Neural progenitor cell (in vitro differentiated cells): ENCODE measurements at places on chromosomes 4 and X.

DNA sequence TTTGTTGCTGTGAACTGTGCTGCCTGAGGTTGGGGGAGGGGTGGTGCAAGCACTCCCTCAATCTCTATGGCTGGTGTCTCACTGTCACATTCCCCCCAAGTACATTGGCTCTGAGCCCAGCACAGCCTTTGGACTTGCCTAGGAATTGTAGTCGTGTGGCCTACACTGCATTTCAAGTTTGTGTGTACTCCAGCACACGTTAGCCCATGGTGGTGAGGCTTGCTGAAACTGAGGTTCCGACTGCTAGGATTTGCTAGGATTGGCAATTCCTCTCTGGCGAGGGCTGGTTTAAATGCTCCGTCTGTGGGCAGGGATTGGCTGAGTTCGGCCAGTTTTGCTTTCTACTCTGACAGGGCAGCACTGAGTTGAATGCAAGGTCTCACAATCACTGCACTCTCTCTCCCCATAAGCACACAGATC is 121.7 kb upstream of the CXXC4 start:
- DNase-seq = no peak

DNA sequence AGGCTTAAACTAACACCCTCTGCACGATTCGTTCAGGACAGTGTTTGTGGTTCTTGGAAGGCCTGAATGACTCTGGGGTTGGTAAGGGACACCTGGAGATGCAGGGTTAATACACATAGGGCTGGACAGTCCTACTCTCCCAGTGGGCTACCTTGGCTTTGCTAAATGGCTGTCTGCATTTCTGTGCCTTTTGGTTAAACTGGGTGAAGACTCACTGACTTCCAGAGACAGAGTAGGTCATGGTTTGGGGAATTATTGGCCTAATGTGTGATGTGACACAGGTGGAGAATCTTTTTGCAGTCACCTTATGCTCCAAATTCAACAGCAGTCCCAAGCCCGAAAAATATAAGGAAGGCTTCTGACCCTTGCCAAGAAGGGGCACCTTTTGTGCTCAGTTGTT is 10.5 kb downstream of the POU4F2 start:
- DNase-seq = no peak

DNA sequence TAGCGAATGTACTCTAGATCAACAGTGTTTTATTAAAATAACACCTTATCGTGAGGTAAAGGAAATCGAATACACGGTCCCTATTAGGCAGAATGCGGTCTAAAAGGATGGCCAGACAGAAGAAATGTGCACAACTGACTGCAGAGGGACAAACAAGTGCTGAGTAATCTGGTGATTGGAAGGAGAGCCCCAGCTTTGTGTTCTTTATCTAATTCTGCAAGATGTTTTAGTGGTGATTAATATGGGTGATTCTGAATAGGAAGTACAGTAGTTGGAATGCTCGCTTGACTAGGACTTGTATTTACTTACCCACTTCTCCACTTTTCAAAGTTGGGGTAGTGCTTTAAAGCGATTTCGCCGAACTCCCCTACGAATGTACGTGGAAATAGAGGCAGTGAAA is 1.2 kb downstream of the WDR44 start:
- DNase-seq = peak; percentile 19

GRCh38 chr4:176123710-176124407 is 58.2 kb downstream of the WDR17 start:
- DNase-seq = peak; percentile 72

DNA sequence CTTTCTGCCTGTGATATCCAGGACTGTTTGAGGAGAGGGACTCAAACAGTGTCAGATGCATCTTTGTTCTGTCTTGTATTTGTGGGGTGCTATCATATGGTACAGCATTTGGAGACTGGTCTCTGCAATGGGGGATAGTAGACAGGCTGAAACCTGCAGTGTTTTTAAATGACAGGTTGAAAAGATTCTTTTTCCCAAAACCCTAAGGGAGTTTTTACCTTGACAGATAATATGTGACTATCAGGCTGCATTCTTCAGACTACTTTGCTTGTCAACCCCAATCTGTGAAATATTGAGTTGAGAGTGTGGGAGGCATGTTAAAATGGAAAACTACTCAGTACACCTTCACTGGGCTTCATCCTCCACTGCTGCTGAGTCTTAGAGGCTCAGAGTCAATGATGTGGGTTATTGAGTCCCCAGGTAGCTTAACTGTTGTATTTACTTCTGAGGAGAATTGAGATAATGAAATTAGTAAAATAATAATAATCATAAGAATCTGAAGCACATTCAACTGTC is 274.9 kb downstream of the GASK1B start:
- DNase-seq = no peak

DNA sequence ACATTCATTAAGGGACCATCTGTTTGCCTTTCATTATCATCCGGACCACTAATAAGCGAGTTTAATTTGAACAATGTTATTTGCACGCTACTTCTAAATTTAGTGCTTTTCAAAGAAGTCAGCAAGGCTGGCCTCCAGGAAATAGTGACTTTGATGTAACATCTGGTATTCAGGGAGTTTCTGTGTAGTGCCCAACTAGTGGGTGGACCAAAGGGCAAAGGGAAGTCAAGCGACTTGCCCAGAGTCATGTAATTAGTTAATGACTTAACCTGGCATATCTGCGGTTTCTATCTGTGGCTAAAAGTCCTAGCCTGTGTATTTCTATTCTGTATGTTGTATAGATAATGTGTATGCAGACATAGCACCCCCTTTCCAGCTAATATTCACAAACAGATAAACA is 56.3 kb upstream of the LCORL start:
- DNase-seq = no peak

- DNase-seq = no peak
Measured at GRCh38 chr4:60589425-60589824, 610.7 kb upstream of the ADGRL3 start.

DNA sequence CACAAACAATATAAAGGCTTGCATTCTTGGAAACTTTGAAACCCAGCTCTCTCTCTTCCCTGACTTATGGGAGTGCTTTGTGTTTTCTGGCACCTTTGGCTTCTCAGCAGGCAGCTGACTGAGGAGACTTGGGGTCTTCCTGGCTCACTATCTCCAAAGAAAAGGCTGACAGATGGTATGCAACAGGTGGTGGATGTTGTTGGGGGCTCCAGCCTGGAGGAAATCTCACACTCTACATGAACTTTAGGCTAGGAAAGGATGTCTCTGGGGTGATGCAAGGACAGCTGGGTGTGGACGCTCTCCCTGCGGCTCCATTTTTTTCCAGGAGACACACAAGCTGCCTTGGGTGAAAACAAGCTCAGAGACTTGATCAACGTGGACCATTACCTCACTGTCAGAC is 67.4 kb downstream of the DNAAF6 start:
- DNase-seq = no peak

DNA sequence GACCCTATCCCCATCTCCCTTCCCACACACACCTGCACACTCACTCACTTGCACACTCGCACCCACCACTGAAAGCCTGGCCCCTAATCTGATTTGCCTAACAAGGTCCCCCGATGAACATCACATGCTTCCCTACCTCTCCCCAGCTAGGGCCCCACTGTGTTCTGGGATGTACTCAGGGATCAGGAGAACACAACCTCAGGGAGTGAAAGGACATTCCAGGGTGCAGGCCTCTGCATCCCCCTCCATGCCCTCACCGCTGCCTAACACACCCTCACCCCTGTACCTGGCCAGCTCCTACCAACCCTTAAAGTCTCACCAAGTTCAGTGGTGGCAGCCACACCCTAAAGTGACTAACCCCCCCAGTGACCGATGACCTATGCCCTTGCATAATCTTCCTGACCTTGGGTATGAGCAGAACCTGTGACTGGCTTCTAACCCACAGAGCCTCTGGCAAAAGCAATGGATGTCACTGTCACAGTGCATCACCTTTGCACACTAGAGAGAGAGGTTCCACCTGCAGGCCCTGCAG is 2.4 kb upstream of the AFAP1 start:
- no peak for DNase-seq

GRCh38 chrX:1185561-1185960 is 26.9 kb downstream of the CRLF2 start:
- no peak for DNase-seq

DNA sequence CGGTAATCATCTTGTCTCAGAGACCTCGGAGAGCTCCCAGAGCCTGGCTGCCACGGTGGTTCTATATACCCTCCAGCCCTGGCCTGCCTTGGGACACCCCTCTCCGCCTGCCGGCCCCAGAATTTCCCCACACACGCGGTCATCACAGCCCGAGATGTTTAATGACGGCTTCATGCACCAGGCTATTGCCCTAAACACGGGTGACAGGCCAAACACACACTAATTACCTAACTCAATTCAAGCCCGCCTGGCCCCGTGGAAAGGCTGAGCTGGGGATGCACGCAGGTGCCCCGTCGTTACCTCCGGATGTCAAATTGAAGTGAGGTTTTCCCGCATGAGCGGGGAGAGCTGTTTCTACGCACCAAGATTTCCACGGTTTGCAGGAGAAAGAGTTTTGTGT is 72.9 kb upstream of the PPP2R3B start:
- no peak for DNase-seq

GRCh38 chrX:126557151-126557550 is 4.5 kb upstream of the DCAF12L1 start:
- DNase-seq = no peak

- DNase-seq = peak; percentile 38
Measured at GRCh38 chrX:17967888-17968287, 106.8 kb upstream of the RAI2 start.

GRCh38 chr4:89268679-89269078 is 38.9 kb downstream of the GPRIN3 start:
- no peak for DNase-seq

DNA sequence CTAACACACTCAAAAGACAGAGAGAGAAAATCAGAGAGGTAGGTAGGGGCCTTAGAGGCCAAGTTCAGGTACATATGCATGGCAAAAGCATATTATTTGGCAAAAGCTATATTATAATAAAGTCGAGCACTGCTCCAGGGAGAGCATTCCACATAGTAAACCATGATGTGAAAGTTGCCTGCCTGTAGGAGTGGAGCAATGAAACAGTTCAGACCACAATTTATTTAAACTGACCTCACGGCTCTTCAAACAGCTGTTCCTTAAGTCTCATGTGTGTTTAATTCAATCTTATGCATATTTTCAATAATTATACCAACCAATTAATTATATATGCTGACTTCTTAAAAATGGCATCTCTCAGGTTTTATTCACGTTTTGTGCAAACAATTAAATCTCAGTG is 3.3 kb downstream of the RFC1 start:
- no peak for DNase-seq

DNA sequence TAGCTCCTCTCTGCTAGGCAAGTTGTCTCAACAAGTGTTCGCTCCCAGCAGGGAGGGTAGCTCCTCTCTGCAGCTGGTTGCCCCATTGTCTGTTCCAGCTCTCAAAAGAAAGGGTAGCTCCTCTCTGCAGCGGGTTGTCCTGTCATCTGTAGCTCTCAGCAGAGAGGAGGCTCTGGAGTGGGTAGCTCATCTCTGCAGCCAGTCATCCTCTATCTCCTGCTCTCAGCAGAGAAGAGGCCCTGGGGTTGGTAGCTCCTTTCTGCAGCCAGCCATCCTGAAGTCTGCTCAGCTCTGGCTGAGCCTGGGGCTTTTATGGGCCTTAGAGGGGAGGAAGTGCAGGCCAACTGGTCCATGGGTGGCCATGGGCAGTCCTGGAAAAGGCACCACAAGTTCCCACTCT is 342.7 kb downstream of the PTTG2 start:
- no peak for DNase-seq

DNA sequence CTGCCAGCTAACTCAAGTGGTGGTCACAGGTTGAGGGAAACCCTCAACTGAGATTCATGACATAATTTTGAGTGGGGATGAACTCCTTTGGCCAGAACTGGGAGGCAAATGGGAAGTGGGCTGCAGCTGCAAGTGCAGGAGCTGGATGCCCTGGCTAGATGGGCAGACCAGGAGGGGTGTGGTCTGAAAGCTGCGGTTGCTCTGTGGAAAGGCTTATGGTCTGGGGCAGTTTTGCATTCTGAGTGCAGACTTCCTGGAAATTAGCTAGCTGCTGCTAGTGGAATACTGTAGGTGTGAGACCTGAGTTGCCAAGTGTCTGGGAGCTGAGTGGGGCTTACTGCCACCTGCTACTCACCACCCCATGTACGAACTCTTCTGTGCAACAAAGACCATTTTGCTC is 52.1 kb upstream of the NAP1L2 start:
- no peak for DNase-seq

DNA sequence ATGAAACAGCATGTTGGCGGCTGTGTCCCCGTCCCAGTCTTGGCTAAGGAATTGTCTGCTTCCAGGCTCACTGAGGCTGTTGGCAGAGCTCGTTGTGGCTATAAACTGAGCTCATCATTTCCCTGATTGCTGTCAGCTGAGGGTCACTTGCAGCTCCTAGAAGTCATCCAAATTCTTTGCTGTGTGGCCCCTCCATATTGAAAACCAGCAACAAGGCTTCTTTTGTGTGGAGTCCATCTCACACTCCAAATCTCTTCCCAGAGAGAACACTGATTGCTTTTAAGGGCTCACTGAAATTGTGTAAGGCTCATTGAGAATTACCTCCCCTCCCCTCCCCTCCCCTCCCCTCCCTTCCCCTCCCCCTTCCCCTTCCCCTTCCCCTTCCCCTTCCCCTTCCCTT is 23.3 kb downstream of the TBC1D14 start:
- no peak for DNase-seq

- DNase-seq = peak; percentile 61
Measured at GRCh38 chr4:152534541-152535359, 1.1 kb downstream of the FBXW7 start.
